ENCODE measurements at places on chromosomes 16 and 17.

DNA sequence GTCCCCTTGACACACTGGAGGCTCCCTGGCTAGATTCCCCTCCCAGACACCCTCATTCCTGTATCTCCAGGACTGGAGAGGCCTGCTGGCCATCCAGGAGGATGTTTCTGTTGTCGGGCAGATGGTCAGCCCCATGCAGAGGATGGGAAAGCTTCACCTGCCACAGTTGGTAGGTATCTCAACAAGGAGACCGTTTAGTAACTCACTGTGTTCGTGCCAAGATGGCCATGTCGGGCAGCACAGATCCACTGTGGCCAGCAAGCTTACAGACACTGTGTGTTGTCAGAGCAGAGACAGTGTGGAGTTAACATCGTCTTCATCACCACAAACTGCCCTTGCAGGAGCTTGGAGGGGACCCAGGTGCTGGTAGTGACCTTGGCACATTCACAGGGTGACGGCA, 390.9 kb downstream of the SEC14L1 start:
- DNase-seq = no peak

DNA sequence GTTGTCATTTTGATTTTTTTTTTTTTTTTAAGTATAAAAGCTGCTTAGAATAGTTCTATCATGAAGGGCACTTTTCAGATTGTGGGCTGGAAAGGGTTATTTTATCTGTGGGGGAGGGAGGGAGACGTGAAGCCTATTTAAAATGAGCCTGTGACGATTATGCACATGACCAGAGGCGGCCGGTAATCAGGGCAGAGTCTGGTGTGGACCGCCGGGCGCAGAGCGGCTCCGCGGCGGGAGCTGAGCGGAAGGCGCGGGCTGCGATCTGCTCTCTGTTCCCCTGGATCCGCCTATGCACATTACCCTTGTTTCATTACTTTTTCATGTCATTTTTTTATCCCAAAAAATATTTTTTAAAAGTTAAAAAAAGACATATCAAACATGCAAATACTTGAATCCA, 23.5 kb downstream of the TMC6 start:
- DNase-seq = no peak

DNA sequence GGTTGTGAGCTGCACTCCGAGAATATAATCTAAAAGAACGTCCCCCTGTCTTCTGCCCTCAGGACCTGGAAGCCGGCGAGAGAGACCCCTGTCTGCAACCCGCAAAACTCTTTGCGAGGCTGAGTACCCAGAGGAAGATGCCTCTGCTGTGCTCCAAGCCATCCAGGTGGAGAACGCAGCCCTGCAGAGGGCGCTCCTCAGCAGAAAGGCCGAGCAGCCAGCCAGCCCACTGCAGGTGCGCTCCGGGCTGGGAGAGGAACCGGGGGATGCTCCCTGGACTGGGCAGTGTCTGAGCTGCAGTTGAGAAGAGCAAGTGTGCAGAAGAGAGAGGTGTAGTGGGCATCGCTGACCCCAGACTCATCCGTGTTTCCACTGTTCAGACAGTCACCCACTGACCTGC, 148.3 kb downstream of the KATNIP start:
- no peak for DNase-seq

DNA sequence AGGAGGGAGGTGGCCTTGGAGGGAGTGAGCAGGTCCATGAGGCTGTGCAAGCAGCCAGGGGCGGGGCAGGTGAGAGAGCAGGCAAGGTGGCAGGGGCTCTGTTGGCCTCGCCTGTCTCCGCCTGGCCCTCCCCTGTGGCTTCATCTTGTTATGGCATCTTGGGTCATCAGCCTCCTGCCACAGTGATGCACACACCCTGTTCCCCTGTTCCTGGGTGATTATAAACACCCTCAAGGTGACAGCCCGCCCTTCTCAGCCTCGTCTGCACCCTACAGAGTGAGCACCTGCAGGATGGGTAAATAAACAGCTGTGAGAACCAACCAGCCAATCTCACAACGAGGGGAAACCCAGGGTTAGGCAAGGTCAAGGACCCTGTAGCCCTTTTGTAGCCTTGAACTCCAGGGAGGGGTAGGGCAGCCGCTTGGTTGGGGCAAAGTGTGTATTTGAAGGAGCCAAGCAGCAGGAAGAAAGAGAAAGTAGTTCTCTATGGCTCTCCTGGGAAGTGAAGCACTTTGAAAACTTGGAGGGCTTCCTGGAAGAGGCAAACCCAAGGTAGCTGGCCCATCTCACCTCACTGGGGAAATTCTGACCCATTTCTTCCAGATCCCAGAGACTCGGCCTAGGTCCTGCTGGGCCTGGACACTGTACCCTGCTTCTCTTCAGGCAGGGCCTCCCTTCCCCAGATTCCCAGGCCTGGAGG, 60.6 kb downstream of the NT5M start:
- DNase-seq = no peak

DNA sequence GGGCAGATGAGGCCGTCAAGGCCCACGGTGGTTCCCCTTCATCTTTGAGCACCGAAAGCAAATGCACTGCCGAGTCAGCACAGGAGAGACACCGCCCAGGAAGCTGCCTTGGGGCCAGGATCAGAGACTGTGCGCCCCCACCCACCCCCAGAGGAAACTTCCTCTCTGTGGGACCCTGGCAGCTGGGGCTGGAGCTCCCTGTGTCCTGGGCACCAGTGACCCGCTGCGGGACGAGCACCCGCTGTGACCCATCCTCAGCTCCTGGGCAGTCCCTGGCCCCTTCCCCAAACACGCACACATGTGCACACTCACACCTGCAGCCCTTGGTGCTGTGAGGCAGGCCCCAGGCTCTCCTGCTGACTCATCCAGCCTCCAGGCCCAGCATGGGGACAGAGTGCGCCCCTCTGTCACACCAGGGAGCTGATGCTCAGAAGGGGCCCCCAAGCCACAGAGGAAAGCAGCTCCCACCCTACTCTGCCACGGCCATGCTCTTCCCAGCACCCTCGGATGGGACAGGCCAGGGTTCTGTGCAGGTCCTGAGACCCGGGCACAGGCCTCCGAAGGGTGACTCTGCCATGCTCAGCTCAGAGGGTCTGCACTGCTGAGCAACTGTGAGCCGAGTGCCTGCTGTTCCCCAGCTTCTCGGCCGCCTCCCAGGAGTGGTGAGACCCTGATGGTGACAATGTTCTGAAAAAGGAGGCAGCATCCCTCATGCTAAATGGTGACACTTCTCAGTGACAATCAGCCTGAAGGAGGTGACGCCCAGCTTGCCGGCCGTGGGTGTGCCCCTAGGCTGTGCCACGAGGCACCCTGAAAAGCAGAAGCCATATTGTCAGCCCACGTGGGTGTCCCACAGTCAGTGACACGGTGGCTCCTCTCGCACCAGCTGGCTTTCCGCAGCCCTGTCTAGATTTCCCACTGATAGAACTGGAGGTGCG, 3.6 kb downstream of the PIEZO1 start:
- no peak for DNase-seq

- no peak for DNase-seq
These were observed 14.7 kb upstream of the CDH1 start for GRCh38 chr16:68722119-68723024.

- no peak for DNase-seq
These were observed 24.0 kb downstream of the USP31 start for GRCh38 chr16:23125277-23125676.

DNA sequence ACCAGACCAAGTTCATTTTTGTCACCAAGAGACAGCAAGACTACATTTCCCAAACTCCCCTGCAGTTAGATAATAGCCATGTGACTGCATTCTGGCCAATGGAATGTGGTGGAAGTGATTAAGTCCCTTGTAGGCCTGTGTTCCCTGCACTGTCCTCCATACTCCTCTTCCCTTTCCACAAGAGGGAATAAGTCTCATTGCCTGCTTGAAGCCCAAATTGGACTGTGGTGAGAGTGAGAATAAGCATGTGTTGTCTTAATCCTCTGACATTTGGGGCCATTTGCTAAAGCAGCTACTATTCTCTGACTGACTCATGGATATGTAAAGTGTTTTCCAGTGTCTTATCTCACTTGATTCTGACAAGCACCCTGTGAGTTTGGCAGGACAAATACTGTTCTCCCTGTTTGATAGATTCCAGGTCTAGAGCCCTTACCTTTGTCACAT, 20.7 kb downstream of the PIK3R6 start:
- no peak for DNase-seq

GRCh38 chr16:66696669-66697630, at the start of gene CMTM4:
TSS of gene CMTM4 (minus strand) at chr16:66696743. CDS start at chr16:66696525, 218 bp downstream.
- peak; percentile 79 for DNase-seq

DNA sequence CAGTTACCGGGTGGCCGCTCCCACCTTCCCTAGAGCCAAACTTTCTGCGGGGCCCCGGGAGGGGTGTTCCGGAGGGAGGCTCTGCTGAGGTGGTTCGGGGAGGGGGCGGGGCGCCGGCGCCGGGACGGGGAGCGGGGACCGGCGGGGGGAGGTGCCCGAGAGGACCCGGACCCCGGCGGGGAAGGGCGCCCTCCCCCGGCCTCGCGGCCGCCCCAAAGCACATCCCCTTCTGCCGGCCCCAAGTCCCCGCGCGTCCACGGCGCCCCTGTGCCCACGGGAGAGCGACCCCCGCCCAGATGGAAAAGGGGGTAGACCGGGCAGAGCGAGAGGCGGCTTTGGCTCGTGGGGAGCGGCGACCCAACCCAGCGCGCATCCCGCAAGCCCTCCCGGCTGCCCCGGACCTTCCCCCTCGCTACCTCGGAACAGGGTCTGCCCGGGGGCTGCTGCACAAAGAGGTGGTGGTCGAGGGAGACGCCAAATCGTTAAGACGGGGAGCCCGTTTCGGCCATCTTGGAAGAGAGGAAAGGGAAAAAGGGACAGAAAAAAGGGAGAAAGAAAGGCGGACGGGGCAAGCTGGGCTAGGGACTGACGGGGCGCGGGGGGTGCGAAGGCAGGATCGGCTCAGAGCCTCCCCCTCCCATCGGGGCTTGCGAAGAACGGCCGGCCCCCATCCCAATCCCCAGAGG, 530 bp downstream of the PCGF2 start:
- no peak for DNase-seq

GRCh38 chr17:76432004-76432403, 20.9 kb downstream of the UBE2O start:
- no peak for DNase-seq

- DNase-seq = no peak
These were observed 85.0 kb upstream of the MYOCD start for GRCh38 chr17:12580640-12581039.

GRCh38 chr17:19538095-19539039, 4.7 kb downstream of the SLC47A1 start:
- DNase-seq = peak; percentile 33

DNA sequence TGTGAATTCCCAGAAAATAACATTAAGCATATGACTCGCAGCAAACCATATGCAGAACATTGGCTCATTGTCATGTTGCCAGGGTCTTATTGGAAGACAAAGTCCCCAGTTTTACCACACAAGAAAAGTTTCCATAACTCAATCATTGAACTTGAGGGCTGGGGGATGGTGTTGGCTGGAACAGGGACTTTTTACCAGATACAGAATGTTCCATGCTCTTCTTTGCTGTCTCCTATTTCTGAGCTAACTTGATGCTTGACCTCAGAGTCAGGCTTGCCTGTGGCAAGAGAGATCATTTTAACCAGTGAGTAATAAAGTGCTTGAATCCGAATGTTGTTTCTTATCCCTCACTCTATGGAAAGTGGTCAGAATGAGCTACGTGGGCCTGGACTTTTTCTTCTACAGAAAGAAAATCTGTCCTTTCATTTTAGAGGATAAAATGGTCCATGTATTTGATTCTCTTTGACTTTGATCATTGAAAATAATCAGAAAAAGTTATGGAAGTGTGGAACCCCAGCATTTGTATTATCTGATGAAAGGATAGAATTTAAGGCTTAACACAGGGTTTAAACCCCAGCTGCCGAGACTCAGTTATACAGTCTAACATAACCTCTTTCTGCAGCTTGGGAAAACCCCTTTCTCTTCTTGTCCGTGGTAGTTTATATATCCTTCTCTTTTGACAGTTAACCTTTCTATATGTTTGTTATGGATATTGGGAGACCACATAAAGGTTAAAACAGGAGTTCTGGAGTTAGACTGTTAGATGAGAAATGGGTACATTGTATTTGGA, 67.0 kb downstream of the TUBD1 start:
- no peak for DNase-seq

- no peak for DNase-seq
These were observed 3.3 kb downstream of the TBX4 start for GRCh38 chr17:61455324-61456060.

DNA sequence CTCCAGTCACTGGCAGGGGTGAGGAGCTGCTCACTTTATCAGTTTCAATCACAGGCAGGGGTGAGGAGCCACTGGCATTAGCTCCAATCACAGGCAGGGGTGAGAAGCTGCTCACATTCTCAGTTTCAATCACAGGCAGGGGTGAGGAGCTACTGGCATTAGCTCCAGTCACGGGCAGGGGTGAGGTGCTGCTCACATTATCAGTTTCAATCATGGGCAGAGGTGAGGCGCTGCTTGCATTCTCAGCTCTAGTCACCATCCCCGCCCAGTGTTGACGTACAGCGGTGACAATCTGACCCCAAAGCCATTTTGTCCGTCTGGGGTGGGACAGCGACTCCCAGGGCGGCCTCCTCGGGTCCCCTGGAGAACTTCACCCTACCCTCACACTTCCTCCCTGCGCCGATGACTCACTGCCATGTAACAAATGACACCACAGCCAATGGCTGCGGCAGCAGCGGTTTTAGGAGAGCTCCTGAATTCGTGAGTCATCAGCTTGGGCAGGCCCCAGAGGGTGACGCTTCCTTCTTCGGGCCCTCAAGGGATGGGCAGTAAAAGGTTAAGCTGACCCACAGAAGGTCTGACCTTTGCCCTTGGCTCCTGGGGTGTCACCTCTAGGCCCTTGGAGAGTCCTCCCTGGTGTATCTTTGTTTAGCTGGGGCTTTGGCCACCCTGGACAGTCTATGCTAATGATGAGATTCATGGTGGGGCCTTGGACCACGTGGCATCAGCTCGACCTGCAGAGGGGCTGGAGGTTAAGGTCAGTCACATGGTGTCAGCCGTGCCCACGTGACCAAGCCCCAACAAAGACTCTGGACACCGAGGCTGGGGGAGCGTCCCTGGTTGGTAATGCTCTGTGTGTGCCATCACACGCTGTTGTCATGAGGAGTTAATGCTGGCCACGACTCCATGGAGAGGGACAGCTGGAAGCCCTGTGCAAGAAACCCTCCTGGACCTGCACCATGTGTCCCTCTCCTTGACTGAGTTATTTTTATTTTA, 171.7 kb downstream of the C16orf95 start:
- no peak for DNase-seq

DNA sequence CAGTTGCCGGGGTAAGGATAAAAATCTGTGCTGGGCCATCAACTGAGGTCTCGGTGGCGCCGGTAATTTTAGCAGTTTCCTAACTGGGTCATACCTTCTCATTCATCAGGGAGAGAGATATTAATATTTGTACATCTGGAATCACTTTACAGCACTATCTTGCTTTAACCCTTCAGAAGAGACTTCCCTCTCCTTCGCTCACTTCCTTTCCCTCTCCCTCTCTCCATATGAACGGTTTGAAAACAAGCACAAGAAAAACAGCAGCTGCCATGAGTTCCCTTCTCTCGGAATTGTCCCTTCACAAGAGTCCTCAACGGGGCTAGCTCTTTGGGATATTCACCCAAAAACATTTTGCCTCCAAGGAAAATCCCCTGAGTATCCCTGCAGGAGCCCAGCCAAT, 144.3 kb upstream of the NOG start:
- DNase-seq = no peak

GRCh38 chr17:28948873-28949184, 2.5 kb downstream of the PHF12 start:
- no peak for DNase-seq

GRCh38 chr17:6437466-6437865, 2.5 kb upstream of the AIPL1 start:
- no peak for DNase-seq
